Osteoblast (primary cell): ENCODE measurements at places on chromosomes 11 and 22.

GRCh38 chr22:48488149-48488551 lies 1339.5 kb downstream of the BRD1 start:
- DNase-seq, result no peak

DNA sequence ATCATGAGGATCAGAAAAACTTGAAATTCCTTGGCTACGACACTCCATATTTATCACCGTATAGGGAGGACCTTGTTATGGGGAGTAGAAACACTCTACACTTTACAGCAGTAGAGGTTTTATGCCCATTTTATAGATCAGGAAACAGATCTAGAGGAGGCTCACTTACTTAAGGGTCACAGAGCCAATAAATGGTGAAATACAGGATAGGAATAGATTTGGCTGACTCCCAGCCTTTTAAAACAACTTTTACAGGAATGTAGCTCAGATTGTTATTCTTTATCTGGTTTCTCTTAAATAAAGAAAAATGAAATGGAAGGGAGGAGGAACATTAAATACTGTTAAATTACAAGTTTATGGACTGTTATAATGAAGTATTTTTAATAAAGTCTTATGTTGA lies 14.8 kb downstream of the FBXO7 start:
- no peak for DNase-seq

GRCh38 chr11:798093-798713 lies at the start of gene SLC25A22:
Gene SLC25A22 (minus strand): TSS chr11:798281. CDS start chr11:795006, 3,275 bp downstream.
- DNase-seq, result peak; percentile 100

DNA sequence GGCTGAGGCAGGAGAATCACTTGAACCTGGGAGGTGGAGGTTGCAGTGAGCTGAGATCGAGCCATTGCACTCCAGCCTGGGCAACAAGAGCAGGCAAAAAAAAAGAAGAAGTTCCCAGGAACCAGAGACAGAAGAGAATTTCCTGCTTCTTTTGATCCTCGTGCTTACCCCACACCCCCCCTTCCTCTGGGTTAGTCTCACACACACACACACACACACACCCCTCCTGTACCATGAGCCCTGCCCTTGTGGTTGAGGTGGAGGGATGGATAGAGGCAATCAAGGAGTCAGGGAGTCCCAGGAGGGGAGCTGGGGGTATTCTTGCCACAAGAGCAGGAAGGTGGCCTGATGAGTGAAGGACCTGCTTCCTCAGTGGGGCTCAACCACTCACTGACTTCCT lies 4.1 kb upstream of the UBE2L6 start:
- no peak for DNase-seq

- no peak for DNase-seq
Observed at GRCh38 chr22:23266780-23267179, 86.5 kb downstream of the BCR start.

- no peak for DNase-seq
Observed at GRCh38 chr11:62324731-62325556, 12.3 kb upstream of the ASRGL1 start.

DNA sequence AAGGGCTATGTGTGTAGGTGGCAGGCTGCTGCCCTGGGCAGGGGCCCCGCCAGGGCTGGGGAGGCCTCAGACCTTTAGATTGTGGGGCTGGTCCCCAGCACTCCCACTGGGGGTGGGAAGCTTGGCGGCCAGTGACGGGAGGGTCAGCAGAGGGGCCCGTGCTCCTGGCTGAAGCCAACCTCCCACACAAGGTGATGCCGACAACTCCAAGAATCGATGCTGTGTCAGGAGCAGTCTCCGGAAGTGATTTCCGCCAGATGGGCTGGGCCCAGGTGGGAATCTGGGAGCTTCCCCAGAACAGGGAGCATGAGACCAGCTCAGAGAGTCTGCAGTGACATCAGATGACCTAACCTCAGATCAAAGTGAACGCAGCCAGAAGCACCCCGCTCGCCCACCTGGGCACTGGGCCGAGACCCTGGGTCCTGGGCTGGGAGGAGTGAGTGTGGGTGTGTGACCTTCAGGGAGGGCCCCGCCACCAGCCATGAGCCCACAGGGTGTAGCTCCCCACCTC lies 7.7 kb downstream of the TRPM5 start:
- peak; percentile 47 for DNase-seq

DNA sequence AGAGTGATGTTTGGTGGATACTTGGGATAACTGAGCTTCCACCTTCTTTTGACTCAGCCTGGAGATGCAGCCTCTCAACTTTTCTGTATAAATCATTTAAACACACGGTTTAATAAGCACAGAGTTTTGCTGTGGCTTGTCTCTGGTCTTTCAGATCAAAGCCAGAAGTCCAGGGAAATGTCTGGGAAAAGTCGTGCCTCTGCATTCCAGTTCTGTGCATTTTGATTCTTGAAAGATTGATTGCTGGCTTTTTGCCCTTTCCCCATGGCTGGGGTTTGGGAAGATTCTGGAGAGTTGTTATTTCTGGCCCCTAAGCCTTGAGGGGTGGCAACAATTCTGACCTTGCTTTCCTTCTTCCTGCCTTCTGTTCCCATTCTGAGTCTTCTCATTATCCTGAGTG lies 154.1 kb downstream of the COMMD9 start:
- DNase-seq, result no peak

DNA sequence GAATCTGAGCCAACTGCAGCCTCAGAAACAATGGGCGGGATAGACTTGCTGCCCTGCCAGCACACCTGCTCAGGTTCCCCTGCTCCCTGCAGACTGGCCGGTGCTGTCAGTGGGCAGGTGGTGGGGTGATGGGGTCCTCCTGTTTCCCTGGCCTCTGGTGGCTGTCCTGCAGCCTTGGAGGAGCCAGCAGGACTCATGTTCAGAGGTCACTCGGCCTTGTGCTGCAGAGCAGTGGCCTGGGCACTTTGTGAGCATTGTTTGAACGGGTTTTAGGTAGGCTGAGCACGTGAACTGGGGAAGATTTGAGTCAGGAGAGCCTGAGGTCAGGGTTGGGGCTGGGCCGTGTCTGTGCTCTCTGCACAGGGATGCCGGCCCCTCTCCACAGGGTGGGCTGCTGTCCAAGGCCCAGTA lies 17.6 kb downstream of the PPIL2 start:
- DNase-seq, result peak; percentile 53

DNA sequence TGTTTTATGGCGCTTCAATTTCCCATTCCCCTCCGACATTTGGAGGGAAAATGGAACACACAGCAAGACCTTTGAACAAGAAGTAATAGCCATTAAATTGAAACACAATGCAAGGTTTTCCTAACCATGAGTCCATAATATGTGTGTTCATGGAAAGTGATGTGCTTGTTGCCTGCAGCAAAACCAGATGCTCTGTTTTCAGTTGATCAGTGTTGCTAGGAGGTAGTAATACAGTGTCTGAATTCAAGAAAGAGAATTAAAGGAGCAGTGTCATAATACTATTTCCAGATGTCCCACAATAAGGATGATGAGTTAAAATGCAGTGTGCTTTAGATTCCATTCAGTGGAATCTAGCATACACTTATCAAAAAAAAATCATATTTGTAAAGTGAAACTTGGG lies 637.4 kb upstream of the API5 start:
- DNase-seq, result no peak

GRCh38 chr11:33924341-33924740 lies 32.5 kb upstream of the LMO2 start:
- DNase-seq, result no peak

DNA sequence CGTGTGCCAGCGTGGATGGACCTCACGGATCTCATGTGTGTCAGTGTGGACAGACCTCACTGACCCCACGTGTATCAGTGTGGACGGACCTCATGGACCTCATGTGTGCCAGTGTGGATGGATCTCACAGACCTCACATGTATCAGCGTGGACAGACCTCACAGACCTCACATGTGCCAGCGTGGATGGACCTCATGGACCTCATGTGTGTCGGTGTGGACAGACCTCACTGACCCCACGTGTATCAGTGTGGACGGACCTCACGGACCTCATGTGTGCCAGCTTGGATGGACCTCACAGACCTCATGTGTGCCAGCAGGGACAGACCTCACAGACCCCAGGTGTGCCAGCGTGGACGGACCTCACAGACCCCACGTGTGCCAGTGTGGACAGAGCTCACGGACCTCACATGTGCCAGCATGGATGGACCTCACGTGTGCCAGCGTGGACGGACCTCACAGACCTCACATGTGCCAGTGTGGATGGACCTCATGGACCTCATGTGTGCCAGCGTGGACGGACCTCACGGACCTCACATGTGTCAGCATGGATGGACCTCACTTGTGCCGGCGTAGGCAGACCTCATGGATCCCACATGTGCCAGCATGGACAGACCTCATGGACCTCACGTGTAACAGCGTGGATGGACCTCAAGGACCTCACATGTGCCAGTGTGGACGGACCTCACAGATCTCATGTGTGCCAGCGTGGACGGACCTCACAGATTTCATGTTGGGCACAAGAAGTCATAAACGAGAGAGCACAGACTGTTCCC lies 18.2 kb downstream of the TTLL8 start:
- DNase-seq, result peak; percentile 57

GRCh38 chr22:27995801-27996528 lies 76.9 kb upstream of the PITPNB start:
- DNase-seq, result peak; percentile 82

- DNase-seq, result peak; percentile 69
Observed at GRCh38 chr11:75527938-75528735, 2.4 kb upstream of the GDPD5 start.

- DNase-seq, result no peak
Observed at GRCh38 chr11:83864412-83865057, 578.4 kb upstream of the CCDC90B start.

GRCh38 chr22:46612341-46612903 lies 7.8 kb upstream of the GRAMD4 start:
- DNase-seq, result no peak

DNA sequence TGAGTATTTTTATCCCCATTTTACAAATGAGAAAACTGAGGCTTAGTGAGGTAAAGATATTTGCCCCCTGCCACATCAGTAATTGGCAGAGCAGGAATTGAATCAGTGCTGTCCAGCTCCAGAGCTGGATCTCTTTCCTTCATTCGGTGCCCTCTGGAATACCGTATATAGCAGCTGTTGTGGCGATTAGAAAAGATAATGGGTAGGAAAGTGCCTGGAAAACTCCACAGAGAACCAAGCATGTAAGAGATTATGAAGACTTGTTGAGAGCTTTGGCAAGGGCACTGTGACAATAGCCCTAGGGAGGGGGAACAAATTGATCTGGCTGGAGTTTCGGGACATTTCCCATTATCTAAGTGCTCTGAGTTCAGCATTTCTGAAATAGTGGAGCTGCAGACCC lies 82.5 kb upstream of the TEAD1 start:
- DNase-seq, result no peak
